ENCODE measurements at places on chromosomes 4 and X.

DNA sequence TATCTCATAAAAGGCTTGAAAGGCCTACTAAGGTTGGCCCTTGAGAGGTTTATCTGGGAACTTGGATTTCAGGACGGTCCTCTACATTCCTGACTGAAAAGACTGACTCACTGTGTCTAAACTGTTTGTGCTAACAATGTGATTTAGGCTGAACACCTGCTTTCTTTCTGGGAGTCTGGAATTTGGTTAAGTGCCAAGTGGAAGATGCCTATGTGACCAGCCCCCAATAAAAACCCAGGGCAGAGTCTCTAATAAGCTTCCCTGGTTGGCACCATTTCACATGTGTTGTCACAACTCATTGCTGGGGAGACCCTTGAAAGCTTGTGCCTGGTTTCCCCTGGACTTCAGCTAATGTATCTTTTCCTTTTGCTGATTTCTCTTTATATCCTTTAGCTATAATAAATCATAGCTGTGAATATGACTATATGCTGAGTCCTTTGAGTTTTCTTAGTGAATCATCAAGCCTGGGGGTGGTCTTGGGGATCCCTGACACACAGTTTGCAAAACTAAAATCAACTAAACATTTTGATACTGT lies 55.1 kb downstream of the GPR82 start:
- no peak for DNase-seq

DNA sequence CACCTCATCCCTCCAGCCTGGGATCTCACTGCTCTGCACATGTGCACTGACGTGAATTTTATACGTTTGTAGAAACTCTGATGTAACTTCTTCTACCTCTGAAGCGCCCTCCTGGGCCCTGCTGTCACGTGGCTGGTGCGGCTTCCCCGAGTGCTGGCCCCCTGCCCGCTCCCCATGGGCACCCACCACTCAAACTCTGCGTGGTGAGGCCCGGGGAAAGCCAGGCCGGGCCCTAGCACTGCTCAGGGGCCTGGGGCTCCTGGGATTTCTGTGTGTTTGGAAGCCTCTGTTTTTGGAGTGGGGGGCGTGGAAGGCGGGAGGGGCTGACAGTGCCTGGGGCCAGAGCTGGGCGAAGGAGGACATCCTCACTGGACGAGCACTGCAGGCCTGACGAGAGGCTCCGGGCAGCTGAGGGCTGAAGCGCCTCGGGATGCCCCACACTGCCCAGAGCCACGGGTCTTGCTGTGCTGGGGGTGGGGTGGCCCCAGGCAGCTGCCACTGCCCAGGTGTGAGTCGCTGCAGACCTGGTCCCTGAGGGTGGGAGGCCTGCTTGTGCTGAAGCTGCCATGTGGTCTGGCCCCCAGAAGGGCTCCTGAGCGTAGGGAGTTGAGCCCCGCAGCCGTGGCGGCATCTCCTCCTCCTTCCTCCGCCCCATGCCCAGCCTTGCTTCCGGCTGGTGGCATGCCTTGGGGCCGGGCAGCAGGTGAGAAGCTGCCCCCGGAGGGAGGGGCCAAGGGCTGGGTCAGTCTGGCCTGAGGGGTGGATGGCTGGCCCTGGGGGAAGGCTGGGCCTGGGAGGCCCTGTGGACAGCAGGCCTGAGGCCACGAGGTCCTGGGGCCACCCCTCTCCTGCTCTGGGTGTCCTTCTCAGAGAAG lies 7.7 kb downstream of the NAT8L start:
- no peak for DNase-seq

GRCh38 chrX:44012484-44013096 lies 39.4 kb upstream of the NDP start:
- peak; percentile 18 for DNase-seq

GRCh38 chr4:175806727-175807126 lies 5.3 kb downstream of the GPM6A start:
- no peak for DNase-seq

GRCh38 chrX:41655631-41656030 lies 33.1 kb upstream of the GPR34 start:
- DNase-seq = no peak

- no peak for DNase-seq
Measured at GRCh38 chr4:6449746-6450369, 22.6 kb downstream of the PPP2R2C start.

GRCh38 chr4:110418641-110419040 lies 57.3 kb upstream of the ENPEP start:
- no peak for DNase-seq

DNA sequence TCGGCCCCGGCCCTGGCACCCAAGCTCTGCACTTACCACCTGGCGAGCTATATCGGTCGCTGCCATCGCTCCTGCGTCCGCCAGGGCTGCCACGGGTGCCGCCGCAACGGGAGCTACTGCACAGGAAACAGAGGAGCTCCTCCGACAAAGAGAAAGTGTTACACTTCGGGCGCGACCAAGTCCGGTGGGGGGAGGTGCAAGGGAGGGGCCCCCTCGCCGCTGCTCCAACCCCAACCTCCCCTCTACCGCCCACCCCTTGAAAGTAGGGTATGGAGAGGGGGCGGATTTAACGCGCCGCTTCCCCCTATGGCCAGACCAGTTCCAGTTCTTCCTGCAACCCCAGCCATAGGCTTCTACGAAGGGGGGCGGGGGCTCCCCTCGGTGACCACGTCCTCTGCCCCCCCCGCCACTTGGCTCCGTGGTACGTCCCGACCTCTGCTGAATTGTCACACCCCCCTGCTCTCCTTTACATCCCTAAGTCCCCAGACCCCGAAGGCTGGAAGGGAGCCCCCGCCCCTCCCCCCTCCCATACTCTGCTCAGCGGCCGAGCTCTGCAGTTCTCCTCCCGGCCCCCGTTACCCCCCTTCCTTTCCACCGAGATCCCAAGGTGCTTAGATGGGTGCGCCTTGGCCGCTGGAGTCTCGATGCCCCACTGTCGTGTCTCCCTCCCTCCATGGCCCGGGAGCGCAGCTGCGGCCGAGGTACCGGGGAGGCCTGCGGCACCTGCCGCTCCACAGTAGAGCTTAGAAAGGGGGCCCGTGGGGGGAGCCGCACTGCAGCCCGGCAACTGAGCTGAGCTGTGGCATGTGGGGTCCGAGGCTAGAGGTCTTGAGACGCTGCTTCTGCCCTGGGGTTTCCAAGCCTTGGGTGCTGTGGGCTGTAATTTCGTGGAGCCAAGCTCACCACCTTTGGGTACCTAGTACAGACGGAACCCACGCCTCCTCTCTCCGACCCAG lies at the start of gene SEPTIN6:
Gene SEPTIN6, minus strand, starts transcription at position 129 of the 956 bp plus-strand sequence. Its CDS starts 63 bp downstream, at position 66.
- DNase-seq = no peak

DNA sequence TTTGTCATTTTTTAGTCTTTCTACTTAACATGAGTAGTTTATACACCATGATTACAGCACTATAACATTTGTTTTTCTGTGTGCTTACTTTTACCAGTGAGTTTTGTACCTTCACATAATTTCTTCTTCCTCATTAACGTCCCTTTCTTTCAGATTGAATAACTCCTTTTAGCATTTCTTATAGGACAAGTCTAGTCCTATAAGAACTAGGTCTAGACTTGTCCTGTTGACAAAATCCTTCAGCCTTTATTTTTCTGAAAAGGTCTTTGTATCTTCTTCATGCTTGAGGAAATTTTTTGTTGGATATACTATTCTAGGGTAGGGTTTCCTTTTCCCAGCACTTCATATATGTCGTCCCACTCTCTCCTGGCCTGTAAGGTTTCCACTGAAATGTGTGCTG lies 253.3 kb upstream of the ARHGAP24 start:
- no peak for DNase-seq

DNA sequence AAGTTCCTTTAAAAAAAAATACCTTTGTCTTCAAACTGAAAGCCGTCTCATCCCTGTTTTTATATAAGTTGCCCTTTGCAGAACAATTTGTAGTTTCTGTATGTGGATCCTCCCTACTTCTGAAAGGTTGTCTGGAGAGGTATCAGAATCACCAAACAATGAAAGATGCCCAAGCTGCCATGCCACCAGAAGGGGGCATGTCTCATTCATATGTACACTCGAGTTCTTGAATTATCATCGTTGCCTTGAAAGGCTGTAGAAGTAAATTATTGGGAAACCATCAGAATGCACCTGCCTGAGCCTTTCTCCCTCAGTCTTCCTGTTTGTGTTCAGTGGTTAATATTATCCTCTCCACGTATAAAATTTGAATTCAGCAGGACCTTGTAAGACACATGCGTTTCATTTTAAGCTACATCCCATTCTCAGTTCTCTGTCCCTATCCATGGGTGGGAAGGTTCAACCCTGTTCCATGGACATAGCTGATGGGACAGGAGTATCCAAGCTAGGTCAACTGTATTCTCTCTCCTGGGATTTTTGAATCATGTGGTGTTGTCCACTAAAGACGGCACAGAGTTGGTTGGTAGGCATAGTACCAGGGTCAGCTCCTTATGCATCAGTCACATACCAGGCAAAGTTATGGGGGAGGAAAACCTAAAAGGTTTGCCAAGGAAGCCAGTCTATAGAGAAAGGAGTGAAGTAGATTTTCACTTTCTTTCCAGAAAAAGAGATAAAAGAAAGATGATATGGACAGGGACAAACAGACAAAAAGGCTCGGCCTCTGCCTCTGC lies 24.0 kb downstream of the GALNT7 start:
- DNase-seq = no peak

GRCh38 chr4:164482758-164483157 lies 271.2 kb upstream of the SMIM31 start:
- DNase-seq = no peak

GRCh38 chr4:100422894-100423293 lies 94.9 kb downstream of the EMCN start:
- DNase-seq = no peak

GRCh38 chr4:184146951-184147350 lies 70.7 kb downstream of the ENPP6 start:
- DNase-seq = no peak

Measured in fibroblast of the conjunctiva (primary cell).